Activated gamma-delta T cell treated with Interleukin-2 at 50 U/mL for 16 hours (primary cell): ENCODE measurements at places on chromosomes 13 and 19.
A peak's percentile ranks its signal among the peaks of the same experiment; 100 is the strongest.

- DNase-seq = no peak
Observed at GRCh38 chr13:78777976-78778375, 119.0 kb upstream of the OBI1 start.

GRCh38 chr13:106522898-106523525 lies 12.4 kb downstream of the EFNB2 start:
- DNase-seq = no peak

DNA sequence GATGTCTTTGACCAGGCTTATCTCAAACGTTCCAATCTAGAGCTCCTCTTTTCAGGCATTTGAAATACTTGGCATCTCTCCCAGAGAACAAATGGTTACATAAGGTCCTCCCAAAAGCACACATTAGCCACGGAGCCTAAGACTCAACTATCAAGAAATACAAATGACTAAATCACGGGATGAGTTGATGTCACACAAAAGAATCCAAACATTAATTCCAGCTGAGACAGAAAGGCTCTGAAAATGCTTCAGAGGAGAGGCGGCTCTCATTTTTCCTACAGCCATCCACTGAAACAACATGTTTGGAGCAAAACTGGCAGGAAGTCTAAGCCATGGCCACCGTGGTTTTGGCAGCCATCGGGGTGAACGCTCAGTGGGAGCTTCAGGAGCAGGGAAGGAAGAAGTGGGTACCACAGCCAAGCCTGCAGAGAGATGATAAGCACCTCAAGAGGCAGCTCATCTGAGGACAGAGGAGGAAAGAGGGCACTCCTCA lies 122.5 kb downstream of the STK24 start:
- no peak for DNase-seq

- DNase-seq = no peak
Observed at GRCh38 chr13:33296793-33297425, 11.4 kb upstream of the STARD13 start.

GRCh38 chr13:24997367-24997967 lies 98.5 kb upstream of the PABPC3 start:
- DNase-seq = peak; percentile 11

DNA sequence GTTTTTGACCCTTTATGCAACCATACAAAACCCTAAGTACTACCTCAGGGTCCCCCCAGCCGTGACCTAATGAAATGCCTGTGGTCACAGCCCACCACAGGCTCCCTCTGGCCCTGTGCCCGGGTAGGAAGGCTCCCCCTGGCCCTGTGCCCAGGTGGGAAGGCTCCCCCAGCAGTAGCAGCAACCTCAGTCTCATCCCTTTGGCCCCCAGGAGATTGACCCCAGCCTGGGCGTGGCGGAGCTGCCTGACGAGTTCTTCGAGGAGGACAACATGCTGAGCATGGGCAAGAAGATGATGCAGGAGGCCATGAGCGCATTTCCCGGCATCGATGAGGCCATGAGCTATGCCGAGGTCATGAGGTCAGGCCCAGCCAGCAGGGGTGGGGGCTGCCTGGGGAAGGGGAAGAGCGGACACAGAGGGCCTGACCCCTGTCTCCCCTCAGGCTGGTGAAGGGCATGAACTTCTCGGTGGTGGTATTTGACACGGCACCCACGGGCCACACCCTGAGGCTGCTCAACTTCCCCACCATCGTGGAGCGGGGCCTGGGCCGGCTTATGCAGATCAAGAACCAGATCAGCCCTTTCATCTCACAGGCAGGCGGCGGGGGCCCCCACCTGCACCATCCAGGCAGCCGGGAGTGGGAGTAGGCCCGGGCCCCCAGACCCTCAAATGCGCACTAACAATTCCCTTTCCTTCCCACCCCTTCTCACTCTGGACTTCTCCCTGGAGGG lies 6.3 kb upstream of the BEST2 start:
- no peak for DNase-seq

DNA sequence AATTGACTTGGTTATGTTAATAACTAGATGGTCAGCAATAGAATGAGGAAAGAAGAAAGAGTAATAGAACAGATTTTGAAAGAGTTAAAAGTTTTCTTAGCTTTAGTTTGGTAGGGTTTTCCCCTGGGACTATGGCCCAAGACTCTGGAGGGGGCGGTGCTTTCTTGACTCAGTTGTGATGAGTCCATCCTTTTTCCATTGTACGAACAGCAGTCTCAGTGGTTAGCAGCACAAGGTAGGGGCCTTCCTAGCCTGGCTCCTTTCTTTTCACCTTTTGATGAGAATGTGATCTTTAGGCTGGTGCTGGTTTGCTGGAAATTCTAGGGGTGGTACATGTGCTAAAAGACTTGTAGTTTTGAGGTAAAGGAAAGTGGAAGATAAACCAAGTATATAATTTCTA lies 38.8 kb downstream of the ZNF506 start:
- DNase-seq = no peak

- DNase-seq = no peak
Observed at GRCh38 chr13:34857558-34858325, 84.3 kb upstream of the NBEA start.

DNA sequence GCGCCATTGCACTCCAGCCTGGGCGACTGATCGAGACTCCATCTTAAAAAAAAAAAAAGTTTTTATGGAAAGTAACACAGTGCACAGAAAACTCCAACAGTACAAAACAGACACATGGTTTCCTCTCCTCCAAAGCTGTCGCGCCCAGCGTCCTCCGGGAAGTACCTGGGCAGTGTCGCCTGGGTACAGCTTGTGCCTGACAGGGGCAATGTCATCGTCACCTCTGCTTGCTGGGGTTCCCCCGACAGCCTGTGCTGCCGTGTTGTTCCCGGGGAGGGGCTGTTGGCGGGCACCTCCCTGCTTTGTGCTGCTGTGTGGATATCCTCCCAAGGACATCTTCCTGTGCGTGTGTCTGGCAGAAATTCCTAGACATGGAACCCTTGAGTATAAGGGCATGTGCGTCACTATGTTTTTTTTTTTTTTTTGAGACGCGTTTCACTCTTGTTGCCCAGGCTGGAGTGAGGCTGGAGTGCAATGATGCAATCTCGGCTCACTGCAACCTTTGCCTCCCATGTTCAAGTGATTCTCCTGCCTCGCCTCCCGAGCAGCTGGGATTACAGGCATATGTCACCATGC lies 2.4 kb upstream of the F2RL3 start:
- DNase-seq = no peak

DNA sequence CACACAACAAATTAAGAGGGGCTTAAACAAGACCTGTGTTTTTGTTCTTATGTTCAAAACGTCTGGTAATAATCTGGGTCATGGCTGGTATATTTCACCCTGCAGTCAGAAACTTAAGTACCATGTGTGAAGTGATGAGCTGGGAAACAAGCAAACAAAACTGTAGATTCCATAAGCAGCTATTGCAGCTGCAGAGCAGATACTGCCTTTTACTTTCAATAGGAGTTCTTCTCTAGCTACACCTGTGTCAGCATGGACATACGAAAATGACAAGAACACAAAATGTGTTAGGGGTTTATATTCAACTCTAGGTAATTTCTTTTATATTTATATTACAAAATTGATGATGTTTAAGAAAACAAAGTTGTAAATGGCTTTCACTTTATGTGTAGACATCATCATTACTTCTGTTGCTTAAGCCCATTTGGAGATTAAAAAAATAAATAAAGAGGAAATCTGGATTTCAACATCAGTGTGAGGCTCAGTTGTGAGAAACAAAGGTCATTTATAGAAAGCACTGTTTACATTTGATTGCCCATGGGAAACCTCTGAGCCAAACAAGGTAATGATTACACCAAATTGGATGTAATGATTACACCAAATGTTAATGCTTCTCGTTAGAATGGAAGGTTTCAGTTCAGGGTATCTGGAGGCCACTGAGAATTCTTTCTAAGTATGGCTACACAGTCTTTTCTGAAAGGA lies 451.0 kb upstream of the SLC10A2 start:
- no peak for DNase-seq
